Stromal cell of bone marrow (primary cell): ENCODE measurements at places on chromosomes 5 and 9.

DNA sequence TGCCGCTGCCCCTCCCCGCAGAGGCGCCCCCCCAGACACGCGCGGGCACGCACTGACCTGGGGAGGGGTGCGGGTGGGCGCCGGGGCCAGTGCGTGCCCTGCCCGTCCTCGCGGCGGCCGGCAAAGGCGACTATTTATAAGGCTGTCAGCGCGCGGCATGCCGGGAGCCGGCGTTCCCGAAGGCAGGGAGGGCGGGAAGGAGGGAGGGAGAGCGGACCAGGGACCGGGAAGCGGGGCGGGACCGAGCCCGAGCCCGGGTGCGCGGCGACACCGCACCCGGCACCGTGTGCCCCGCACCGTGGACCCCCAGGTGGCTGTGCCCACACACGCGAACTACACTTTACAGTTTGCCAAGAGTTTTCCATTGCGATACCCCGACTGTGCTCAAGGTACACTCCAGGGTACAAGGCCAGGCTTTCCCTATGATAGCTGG, at the start of gene AK1:
TSS of gene AK1 (minus strand) at position 110 of the 433 bp plus-strand sequence. CDS start 3,058 bp downstream, outside the sequence.
- DNase-seq, result no peak

DNA sequence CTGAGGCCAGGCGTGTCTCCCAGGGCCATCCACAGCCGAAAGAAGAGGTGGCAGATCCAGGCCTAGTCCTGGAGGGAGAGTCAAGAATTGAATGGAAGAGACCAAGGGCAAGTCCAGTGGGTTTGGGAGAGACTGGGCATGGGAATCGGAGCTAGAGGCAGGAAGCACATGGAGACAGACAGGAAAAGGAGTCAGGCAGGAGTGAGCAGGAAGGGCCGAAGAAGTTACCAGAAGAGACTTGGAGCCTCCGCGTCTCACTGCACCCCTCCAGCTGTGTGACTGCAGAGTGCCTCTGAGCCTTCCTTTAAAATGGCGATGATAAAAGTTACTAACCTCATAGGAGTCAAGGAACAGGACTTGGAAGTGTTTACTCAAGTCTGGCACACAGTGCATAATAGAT, 64.4 kb upstream of the ANGPTL2 start:
- DNase-seq, result no peak

DNA sequence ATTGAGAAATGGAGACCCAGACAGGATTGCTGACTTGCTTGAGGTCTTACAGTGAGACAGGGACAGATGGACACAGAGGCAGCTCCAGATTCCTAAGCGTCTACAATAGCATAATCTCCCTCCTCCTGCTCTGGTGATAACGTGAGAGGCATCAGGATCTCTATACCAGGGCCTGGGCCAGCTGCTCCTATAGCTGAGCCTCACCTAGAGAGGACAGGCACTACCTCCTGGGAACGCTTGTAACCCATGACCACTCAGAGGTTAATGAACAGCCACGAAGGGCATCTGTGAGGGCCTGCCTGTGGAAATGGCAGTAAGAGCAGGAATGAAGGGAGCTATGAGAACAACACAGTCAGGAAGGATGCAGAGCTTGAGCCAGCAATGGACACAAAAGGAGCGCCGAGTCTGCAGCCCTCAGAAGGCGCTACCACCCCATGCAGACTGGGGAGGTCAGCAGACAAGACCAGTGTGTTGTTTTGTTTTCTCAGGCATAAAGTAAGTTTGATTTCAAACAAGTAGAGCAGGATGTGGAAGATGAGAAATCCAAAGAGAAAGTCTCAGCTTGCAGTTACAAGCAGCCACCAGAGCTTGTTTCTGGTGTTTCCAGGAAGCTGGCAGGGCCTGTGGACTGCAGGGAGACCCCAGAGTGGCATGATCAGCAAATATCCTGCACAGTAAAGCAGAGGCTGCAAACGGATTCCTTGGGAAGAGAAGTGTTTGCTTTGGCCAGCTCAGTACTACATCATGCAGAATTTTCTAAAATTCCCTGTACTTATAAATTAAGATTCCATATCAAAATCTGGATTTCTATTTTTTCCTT, 17.4 kb downstream of the ANKS6 start:
- no peak for DNase-seq

DNA sequence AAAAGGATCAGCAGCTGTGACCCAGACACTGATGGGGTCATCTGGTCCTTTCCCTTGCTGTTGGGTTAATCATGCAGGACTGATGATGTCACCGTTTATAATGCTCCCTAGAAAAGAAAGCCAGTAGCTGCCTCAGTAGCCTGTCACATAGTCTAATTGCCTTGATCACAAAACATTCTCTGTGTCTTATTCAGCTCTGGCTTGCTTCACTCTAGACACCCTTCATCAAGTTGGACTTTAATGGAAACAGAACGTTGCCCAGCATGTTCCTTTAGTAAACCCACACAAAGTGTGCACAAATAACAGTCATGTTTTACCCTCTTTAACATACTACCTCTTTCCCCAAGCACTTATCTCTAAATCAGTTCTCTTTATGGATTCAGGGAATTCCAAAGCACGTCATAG, 170.8 kb downstream of the SGCD start:
- no peak for DNase-seq

- no peak for DNase-seq
Observed at GRCh38 chr5:180373454-180373853, 20.3 kb upstream of the GFPT2 start.

GRCh38 chr5:90585337-90585986, 26.9 kb downstream of the ADGRV1 start:
- no peak for DNase-seq

DNA sequence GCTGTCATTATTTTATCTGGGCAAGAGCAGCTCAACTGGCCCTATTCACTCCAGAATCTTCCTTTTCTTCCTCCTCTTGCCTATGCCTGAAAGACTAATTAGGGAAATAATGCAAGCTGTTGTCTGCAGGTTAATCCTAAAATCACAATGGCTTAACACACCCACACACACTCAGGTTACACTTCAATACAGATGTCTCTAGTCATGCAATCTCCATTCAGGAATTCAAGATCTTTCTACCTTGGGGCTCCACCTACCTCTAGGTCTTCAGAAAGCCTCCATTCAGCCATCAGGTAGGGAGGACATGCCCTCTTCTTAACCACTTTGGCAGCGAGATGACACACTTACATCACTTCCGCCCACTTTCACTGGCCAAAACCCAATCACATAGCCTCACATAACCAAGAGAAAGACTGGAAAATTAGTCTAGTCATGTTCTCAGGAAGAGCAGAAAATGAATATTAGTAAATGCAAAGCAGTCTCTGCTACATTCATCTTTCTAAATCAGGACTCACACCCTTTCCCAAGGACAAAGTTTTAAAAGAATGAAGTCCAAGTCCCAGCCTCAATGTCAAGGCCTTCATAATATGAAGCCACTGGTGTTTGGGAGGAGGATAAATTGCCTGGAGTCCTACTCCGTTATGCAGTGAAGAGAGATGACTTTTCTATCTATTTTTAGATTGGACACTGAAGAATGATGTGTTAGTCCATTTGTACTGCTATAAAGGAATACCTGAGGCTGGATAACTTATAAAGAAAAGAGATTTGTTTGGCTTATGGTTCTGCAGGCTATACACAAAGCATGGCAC, 428.1 kb downstream of the EFNA5 start:
- DNase-seq, result no peak

DNA sequence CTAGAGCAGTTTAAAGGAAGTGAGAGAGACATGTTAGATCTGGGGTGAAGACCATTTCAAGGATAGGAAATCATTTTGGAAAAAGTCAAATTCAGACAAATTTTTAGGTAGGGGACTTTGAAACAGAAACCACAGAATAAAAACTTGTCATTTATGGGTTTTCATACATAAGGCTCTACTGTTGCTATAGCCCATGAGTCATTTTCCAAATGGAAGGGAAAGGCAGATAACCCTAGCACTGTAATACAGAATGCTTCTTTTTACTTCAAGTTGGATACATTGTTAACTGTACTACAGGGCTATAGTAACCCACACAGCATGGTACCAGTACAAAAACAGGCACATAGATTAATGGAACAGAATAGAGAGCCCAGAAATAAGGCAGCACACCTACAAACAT, 455.4 kb downstream of the EBF1 start:
- DNase-seq, result no peak

GRCh38 chr5:116696366-116696765, 121.7 kb upstream of the SEMA6A start:
- no peak for DNase-seq

GRCh38 chr5:96962540-96962991, 26.7 kb downstream of the LNPEP start:
- no peak for DNase-seq

GRCh38 chr9:21255538-21256212, 15.9 kb upstream of the IFNA14 start:
- no peak for DNase-seq

- DNase-seq, result no peak
Observed at GRCh38 chr9:23779220-23779619, 46.8 kb downstream of the ELAVL2 start.

- DNase-seq, result peak; percentile 73
Observed at GRCh38 chr5:54090495-54091120, 219.8 kb downstream of the ARL15 start.

DNA sequence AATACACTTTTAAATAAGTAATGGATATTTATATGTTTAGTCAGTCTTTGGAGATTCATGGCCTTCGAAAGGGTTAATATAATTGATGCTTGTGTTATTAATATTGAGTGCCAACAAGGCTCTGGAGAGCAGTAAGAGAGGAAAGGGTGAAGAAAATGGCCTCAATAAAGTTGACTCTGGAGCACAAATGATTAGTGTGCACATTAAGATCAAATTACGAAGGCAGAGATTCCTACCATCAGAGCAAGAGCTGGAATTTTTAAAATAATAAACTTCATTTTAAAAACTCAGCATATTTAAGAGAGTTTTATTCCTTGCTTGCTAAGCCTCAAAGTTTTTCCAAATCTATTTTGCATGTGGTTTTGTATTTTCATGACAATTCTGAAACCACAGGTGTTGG, 14.8 kb downstream of the SLC44A1 start:
- no peak for DNase-seq

DNA sequence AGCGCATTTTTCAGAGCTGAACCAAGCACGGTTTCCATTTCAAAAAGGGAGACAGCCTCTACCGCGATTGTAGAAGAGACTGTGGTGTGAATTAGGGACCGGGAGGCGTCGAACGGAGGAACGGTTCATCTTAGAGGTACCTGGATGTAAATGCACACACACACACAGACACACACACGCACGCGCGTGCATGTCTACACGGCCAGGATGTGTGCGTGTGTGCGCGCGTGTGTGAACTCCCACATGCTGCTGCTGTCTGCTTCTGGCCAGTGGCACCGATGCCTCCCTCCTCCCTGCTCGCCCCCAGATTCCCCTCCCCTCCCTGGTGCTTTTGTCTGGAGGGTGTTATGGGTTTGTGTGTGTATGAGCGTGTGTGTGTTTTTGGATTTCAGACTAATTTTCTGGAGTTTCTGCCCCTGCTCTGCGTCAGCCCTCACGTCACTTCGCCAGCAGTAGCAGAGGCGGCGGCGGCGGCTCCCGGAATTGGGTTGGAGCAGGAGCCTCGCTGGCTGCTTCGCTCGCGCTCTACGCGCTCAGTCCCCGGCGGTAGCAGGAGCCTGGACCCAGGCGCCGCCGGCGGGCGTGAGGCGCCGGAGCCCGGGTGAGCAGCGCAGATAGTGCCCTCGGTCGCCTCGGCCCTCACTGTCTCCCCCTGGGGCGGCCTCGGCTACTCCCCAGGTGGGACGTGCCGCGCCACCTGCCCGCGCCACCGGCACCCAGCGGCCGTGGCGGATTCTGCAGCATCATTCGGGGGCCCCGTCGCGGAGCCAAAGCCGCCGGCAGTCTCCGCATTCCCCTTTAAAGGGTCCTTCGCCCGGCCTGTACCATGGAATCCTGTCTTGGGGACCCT, at the start of gene NTRK2:
TSS of gene NTRK2 (plus strand) at position 442 of the 850 bp plus-strand sequence. CDS start 1,020 bp downstream, outside the sequence.
- DNase-seq, result no peak

- no peak for DNase-seq
Observed at GRCh38 chr9:114153761-114154599, 1.4 kb upstream of the COL27A1 start.

- DNase-seq, result no peak
Observed at GRCh38 chr5:109347252-109347888, 62.4 kb downstream of the PJA2 start.

DNA sequence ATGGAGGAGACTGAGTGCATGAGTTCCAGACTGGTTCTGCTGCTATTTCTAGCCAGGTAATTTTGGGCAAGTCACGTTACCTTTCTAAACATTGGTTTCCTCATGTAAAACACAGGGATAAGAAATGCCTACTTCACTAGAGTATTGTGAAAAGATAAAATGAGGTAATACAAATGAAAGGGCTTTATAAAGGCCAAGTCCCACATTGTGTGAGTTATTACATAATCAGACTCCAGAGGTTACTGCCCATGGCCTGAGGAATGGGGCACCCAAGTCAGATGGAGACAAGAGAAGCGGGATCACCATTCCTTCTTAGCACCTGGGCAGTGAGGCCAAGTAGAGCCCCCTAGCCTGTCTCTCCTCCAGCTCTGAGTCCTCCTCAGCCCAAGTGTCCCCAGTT, 7.5 kb downstream of the HBEGF start:
- no peak for DNase-seq

DNA sequence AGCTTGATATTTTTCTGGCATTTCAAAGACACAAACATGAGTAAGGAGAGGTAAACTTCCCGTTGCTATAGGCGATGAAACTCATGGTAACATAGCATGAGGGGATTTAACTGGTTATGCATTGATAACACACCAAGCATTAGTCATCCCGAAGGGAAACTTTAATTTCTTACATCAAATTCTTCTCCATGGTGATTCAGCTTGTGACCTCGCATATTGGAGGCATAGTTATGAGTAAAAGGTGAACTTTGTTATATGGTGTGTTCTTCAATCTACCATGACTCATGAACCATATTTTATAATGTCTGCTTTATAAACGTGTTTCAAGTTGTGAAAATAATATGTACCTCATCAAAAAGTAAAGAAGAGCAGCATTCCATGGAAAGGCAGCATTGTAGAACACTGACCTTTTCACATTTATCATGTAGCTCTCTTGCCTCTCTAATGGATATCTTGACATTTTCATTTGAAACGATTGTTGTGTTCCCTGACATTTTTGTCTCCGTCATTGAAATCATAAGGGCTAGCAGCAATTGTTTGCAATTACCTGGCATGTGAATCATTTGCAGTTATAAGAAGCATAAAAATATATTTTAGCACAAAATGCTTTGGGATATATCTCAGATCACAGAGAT, 491.8 kb downstream of the ANXA1 start:
- DNase-seq, result peak; percentile 23

GRCh38 chr9:136324501-136325300, 2.6 kb upstream of the GPSM1 start:
- no peak for DNase-seq
